Nasal cavity respiratory epithelium epithelial cell of viscerocranial mucosa (primary cell): ENCODE measurements at places on chromosomes 4 and X. TPM values are rescaled to one million over a fixed set of nuclear protein-coding genes. Genes with fewer than 3 reads are reported as not detected.

Gene GAGE12E
- not detected in 2 replicates for total RNA-seq

Gene TEX11
- not detected in 2 replicates for total RNA-seq

Gene LRIT3
- total RNA-seq = under 0.01 TPM in 2 replicates

Gene EDA2R
- total RNA-seq = 5.1 and 5.5 TPM in 2 replicates

Gene DRD5
- total RNA-seq = 0.14 TPM in 1 of 2 replicates, not detected in the other

Gene CLDN22
- total RNA-seq = not detected in 2 replicates

Gene SPATA18
- 10.9 and 18.7 TPM in 2 replicates for total RNA-seq

Gene CCKAR
- total RNA-seq = not detected in 2 replicates

Gene ATOH1
- not detected in 2 replicates for total RNA-seq

Gene RRH
- total RNA-seq = under 0.01 and 0.07 TPM in 2 replicates

Gene PI4K2B
- total RNA-seq = 15.2 and 15.4 TPM in 2 replicates

Gene NPFFR2
- not detected in 2 replicates for total RNA-seq

Gene MAGEA2B
- total RNA-seq = not detected in 2 replicates

Gene XIAP
- 68.6 and 71.8 TPM in 2 replicates for total RNA-seq

Gene SHISA3
- total RNA-seq = not detected in 2 replicates

Gene FOXO4
- 4.8 and 5.5 TPM in 2 replicates for total RNA-seq

Gene GAGE12H
- not detected in 2 replicates for total RNA-seq

Gene LPAR4
- total RNA-seq = not detected in 2 replicates

Gene ARHGAP4
- total RNA-seq = 0.68 and 1.4 TPM in 2 replicates

Gene CT47B1
- not detected in 2 replicates for total RNA-seq

Gene KCNE5
- under 0.01 and 0.07 TPM in 2 replicates for total RNA-seq

Gene AWAT2
- not detected in 2 replicates for total RNA-seq

Gene CCDC160
- not detected in 2 replicates for total RNA-seq

Gene COX7B2
- not detected in 2 replicates for total RNA-seq

Gene PPP4R3C
- total RNA-seq = not detected in 2 replicates
